ENCODE measurements at places on chromosomes 4 and X.

- peak; percentile 97 for DNase-seq
Observed at GRCh38 chrX:46325312-46325877, 219.8 kb downstream of the ZNF674 start.

DNA sequence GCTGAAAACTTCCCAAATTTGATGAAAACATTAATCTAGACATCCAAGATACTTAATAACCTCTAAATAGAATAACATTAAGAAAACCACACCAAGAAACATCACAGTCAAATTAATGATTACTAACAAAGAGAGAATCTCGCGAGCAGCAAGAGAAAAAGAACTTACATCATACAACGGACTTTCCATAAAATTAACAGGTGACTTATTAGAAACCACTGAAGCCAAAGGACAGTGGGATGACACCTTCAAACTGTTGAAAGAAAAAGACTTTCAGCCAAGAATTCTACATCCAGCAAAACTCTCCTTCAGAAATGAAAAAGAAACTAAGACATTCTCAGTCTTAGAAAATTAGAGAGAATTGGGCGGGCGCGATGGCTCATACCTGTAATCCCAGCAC, 232.0 kb downstream of the SNCA start:
- DNase-seq, result no peak

DNA sequence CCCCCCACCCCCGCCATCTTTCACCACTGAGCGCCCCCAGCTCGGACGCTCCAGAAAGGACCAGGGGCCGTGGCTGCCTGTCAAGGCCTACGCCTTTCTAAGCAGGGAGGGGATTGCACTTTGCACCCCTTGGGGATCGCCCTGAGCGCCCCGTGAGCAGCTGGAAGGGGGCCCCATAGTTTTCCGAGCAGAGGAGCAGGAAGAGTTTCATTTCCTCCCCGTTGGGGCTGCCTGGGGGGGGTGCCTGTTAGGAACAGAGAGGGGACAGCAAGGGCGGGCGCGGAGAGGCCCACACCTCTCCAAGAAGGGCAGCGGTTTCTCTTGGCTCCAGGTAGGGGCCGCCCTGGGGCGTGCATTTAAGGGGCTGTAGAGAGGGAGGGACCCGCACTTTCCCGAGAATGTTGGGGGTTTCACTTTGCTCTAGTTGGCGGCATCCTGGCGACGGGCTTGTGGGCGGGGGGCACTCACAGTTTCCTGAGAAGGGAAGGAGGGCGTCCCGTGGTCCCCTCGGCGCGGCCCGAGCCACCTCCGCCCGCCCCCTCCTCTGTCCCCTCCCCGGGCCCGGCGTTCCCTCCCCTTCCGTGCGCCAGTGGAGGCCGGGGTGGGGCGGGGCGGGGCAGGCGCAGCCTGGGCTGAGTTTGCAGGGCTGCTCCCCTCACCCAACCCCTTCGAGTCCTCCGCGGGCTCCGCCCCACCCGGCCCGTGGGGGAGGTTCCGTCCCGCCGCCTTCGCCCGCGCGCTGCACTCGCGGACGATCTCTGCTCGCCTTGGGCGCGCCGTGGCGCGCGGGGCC, 82.3 kb upstream of the CD99 start:
- DNase-seq, result peak; percentile 59

DNA sequence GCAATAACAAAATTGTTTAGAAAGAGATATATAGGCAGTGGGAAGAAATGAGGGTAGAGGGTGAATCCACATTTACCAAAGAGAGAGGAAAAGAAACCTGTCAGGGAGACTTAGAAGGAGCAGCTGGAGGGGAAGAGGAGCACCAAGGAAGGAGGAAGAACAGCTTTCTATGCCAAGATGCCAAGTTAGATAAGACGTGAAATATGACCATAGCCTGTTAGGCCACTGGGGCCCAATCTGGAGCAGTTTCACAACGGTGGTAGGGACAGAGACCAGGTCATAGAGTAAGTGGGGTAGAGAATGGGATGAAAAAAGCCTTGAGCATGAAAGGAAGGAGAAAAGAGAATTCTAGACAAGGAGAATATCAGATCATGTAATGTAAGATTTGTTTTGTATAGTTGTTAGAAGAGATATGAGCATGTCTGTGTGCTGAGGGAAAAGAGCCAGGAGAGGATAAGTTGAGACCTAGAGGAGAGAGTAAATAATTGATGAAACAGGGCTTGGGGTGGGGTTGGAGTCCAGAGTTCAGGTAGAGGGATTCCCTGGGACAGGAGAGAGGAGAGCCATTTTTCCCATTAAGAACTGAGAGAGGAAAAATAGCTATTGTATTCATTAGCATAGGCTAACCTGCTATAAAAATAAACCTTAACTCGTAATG, 4.4 kb upstream of the SOWAHB start:
- no peak for DNase-seq

- no peak for DNase-seq
Observed at GRCh38 chr4:104472766-104473165, 21.9 kb downstream of the CXXC4 start.

DNA sequence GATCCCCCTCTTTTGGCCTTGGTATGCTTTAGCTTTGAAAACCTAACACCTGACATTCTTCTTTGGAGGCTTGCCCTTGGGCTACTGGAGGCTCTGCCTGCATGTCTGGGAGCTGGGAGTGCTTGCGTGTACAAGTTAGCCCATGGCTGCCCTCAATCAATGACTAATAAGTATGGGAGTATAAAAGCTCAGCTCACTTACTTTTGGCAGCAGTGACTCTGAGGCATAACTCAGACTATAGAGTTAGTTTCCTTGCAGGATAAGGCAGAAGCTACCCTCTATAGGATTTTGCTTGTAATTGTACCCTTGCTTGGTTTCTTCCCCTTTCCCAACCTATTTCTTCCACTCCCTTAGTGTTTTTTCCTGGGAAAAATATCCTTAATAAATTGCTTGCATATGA, 247.9 kb downstream of the PPP1R2C start:
- peak; percentile 89 for DNase-seq

DNA sequence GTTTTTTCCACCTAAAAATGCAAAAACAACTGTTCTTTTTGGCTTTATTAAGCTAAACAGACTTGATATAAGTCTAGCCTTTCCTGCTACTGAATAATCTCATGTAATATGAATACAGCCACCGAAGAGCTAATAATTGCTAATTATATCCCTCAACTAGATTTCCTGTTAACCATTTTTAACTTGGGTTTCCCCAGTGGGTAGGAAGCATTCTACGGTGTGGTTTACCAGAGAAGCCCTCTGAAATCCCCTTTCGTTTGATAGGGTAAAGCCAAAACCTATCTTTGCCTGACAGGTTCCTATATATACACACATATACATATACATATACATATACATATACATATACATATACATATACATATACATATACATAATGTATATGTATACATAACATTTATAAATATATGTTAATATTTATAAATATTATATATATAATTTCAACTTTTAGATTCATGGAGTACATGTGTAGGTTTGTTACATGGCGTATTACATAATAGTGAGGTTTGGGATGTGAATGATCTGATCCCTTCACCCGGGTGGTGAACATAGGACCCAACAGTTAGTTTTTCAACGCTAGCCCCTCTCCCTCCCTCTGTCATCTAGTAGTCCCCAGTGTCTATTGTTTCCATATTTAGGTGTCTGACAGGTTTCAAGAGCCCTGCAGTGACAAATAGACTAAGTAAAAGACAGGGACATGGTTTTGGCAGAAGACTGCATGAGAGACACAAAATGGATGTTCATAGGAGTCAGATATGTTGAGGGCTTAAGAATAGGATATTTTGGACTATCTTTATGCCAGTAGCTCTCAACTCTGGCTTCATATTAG, 62.4 kb downstream of the ATXN3L start:
- no peak for DNase-seq

GRCh38 chr4:54064317-54065111, at the start of gene CHIC2:
TSS of gene CHIC2 (minus strand) at chr4:54064605. CDS start at chr4:54064300, 305 bp downstream.
- DNase-seq, result peak; percentile 73

- peak; percentile 21 for DNase-seq
Observed at GRCh38 chr4:99677161-99677560, 19.5 kb upstream of the C4orf54 start.

Data from renal cortical epithelial cell (primary cell).